CD4-positive, alpha-beta T cell treated with Interleukin-21 for 1 hour (primary cell): ENCODE measurements at places on chromosomes 1 and 21.

- no peak for DNase-seq
Observed at GRCh38 chr1:5891736-5892135, 100.5 kb downstream of the NPHP4 start.

- DNase-seq, result no peak
Observed at GRCh38 chr1:48526008-48526710, 54.2 kb upstream of the SPATA6 start.

- no peak for DNase-seq
Observed at GRCh38 chr1:169468982-169469381, 16.8 kb downstream of the SLC19A2 start.

- DNase-seq, result no peak
Observed at GRCh38 chr1:62336995-62337705, 17.9 kb upstream of the KANK4 start.

DNA sequence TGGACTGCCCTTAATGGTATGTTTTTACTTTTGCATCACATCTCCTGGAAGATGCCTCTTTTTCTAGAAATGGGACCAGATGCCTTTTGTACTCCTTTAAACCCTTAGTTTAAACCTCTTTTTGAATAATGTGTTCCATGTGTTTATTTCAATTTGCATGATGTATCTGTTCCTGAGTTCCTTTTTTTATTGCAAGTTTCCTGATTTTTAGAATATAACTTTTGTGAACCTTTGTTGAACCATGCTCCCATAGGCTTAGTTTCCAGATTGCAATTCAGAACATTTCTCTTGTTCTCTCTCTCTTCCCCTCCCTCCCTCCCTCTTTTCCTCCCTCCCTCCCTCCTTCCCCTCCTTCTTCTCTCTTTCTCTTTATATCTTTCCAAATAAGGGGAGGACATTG lies 81.9 kb downstream of the RGL1 start:
- DNase-seq, result no peak

DNA sequence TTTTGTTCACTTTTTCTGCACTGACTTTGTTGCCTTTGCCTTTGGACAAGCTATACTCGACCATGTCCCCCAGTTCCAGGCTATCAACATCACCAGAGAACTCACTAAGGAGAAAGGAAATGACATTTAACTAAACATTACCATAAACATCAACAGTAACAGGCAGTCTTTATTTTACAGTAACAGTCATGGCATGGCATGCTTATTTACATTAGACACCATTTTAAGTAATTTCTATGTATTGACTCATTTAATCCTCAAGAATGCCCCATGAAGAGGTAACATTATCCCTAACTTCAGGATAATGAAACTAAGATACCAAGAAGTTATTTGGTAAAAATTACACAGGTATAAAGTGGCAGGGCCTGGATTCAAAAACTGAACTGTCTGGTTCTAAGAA lies 8.7 kb upstream of the NRAS start:
- no peak for DNase-seq

GRCh38 chr1:66413136-66413837 lies 120.7 kb upstream of the SGIP1 start:
- DNase-seq, result no peak

DNA sequence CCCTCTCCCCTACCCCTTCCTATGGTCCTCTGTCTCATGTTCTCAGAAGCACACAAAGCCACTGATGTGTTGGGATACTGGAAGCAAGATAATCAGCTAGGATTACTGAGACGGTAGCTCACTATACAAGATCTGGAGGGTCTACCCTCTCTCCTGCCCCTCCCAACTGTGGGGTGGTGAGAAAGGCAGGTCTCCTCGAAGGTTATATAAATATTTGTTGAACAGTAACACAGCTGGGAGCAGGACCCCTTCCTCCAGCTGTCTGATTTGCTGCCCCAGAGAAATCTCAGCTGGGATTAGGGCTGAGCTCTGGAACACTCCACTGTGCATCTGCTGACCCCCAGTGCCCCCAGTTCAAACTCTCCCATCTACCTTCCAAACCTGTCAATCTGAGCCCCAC lies 94.2 kb upstream of the IPO9 start:
- no peak for DNase-seq

- no peak for DNase-seq
Observed at GRCh38 chr21:44492567-44493385, 37.5 kb downstream of the LRRC3 start.

DNA sequence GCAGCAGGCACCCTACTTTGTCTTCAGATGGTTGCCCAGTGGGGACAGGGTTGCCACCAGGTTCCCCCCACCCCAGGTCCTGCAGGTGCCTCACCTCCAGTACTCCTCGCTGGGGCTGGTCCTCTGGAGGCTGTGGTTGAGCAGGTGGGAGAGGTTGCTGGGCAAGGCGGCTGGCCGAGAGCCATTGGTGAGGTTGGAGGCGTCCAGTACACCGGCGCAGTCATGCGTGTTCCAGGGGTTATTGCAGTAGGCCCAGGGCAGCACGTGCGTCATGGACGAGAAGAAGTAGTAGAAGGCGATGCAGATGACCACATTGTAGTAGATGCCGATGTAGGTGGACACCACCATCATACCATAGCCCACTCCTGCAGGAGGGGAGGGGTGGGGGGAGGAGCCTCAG lies 16.9 kb downstream of the CCDC24 start:
- no peak for DNase-seq
